ENCODE measurements at places on chromosomes 4 and X.

DNA sequence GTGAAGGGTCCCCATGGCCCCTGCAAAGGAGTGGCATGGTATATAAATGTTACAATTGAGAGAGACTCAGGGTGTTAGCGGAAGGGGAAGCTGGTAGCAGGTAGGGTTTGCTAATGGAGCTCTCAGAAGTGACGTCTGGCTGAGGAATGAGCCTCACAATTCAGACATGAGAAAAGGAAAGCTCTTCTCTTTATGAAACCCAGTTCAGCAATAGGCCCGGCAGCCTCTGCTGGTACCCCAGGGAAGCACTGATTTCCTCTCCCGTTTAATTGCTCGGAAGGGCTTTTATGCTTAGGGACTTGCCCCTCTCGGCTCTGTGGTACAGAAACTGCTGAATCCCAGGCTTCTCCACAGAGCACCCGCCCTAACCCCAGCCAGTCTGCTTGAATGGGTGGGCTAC is 19.4 kb upstream of the AFAP1 start:
- DNase-seq = no peak

DNA sequence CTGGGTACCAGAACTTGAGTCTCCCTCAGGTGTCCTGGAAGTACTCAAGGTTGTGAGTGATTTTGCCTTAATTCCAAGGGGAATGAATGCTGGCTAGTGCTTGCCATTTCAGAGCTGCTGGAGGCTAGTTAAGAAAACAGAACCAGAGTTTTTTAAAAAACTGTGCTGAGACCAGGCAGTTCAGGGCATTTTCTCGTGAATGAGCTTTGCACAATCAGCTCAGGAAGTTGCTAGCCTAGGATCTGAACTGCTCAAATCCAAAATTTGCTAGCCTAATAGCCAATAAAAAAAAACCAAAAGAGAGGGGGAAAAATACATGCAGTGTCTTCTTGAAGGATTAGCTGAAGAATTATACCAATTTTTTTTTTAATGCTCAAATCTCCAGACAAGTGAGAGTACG is 292.7 kb downstream of the FBXW7 start:
- DNase-seq = no peak

GRCh38 chrX:52563105-52563504 is 46.2 kb upstream of the XAGE1B start:
- DNase-seq = no peak

DNA sequence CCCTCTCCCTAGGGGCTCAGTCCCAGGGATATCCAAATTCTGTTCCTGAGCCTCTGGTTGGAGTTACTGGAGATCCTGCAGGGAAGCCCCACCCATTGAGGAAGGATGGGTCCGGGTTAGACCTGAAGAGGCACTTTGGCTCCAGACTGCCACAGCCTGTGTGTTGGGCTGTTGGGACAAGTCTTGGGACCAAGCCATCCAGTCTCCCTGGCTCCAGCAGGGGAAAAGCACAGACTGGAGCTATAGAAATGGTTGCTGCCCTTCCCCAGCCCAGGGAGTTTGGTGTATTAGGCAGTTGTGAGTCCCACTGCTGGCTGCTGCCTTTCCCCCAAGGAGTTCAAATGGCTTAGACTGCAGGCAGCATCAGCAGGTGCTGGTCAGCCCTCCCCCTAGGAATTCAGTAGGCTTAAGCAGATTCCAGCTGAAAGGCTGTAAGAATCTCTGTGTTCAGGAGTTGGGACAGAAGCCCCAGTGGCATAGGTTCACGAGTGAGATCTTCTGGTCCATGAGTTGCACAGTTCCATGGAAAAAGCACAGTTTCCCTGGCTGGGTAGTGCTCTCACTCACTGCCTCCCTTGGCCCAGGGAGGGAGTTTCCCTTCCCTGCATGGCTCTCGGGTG is 344.0 kb upstream of the EPHA5 start:
- no peak for DNase-seq

GRCh38 chr4:172838943-172839342 is 329.7 kb upstream of the GALNT7 start:
- no peak for DNase-seq

- peak; percentile 10 for DNase-seq
Measured at GRCh38 chr4:111854494-111855087, 290.7 kb upstream of the FAM241A start.

GRCh38 chrX:23792861-23793553 is 10.0 kb downstream of the SAT1 start:
- no peak for DNase-seq

- no peak for DNase-seq
Measured at GRCh38 chrX:96538104-96538725, 146.4 kb upstream of the DIAPH2 start.

- no peak for DNase-seq
Measured at GRCh38 chrX:14546190-14546589, 16.9 kb downstream of the GLRA2 start.

- no peak for DNase-seq
Measured at GRCh38 chr4:42412251-42412650, 15.0 kb downstream of the SHISA3 start.

- no peak for DNase-seq
Measured at GRCh38 chr4:56840559-56840958, 19.1 kb upstream of the SPINK2 start.

- DNase-seq = no peak
Measured at GRCh38 chrX:119482481-119483480, 14.5 kb downstream of the SLC25A5 start.

DNA sequence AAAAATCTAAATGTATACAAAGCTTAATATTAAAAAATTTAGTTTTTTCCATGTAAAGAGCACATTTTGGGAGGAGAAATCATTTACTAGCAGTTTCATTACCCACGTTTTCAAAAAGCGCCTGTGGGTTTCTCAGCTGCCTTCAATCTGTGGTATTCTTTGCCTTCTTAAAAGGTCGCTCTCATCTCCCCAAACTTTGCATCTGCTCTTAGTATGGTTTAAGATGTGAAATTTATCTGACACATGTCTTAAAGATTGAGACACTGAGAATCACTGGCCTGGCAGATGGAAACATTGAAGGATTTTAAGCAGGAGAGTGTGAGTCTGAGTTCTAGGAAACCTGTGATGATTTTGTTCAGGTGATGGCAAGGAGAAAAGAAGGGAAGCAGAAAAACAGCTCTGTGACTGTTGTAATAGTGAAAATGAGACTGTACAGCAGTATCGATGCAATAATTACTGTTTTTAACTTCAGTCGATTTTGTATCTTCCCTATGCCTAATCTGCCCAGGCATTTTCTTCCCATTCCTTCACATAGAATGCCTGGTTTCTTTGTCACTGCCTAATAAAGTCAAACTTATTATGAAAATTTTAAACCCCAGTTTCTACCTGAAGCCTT is 75.9 kb downstream of the PAQR3 start:
- DNase-seq = no peak

- DNase-seq = no peak
Measured at GRCh38 chrX:101551380-101551767, 1.0 kb downstream of the ARMCX1 start.

- no peak for DNase-seq
Measured at GRCh38 chr4:125020089-125021034, 294.4 kb upstream of the FAT4 start.

GRCh38 chrX:146454363-146454762 is 355.2 kb upstream of the CXorf51B start:
- no peak for DNase-seq

DNA sequence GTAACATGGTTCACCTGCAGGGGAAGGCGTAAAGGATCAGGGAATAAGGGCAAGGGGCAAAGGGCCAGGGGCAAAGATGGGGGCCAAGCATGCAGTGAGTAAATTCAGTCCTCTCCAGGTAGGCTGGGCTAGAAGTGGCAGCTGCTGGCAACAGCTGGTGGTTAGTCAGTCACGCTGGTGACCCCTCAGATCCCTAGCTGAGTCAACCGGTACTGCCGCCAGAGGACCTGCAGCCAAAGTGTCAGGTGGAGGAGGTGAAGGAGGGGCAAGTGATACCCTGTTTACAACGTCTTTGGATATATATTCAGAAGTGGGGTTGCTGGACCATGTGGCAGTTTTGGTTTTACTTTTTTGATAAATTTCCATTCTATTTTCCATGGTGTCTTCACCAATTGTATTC is 24.6 kb upstream of the NAP1L2 start:
- DNase-seq = no peak

DNA sequence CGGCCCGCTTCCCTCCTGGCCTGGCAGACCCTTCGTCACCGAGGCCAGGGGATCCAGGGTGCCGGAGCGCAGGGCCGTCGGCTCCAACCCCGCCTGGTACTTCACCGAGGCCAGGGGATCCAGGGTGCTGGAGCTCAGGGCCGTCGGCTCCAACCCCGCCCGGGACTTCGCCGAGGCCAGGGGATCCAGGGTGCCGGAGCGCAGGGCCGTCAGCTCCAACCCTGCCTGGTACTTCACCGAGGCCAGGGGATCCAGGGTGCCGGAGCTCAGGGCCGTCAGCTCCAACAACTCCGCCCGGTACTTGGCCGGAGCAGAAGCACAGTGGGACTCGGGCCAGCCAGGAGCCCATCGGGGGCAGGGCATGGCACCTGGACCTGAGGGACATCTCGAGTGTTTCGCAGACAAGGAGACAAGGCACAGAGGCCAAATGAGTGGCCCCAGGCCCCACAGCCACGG is 85.1 kb downstream of the FAM53A start:
- DNase-seq = no peak

- DNase-seq = peak; percentile 30
Measured at GRCh38 chr4:78864405-78865024, 74.7 kb downstream of the PAQR3 start.

- no peak for DNase-seq
Measured at GRCh38 chrX:70470850-70471289, 26.2 kb downstream of the DLG3 start.

DNA sequence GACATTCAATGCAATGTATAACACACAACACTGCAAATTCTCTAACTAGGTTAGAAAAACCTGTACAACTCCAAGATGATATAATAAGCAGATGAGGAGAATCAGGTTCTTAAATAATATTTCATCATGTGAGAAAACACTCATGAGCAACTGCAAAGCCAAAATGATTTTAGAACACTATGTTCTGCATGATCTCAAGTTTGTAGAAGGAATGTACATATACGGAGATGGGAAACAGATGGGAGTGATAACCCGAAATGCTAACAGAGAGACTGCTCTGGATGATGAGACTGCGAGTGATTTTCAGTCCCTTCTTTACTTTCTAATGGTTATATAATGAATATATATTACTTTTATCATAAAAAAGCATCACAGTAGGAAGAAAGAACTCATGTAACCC is 80.9 kb downstream of the PCYT1B start:
- no peak for DNase-seq

- no peak for DNase-seq
Measured at GRCh38 chr4:90124276-90124675, 2.9 kb upstream of the CCSER1 start.

- DNase-seq = no peak
Measured at GRCh38 chr4:101141230-101141629, 206.1 kb downstream of the PPP3CA start.

- no peak for DNase-seq
Measured at GRCh38 chrX:101602077-101602476, 15.7 kb downstream of the ARMCX6 start.

DNA sequence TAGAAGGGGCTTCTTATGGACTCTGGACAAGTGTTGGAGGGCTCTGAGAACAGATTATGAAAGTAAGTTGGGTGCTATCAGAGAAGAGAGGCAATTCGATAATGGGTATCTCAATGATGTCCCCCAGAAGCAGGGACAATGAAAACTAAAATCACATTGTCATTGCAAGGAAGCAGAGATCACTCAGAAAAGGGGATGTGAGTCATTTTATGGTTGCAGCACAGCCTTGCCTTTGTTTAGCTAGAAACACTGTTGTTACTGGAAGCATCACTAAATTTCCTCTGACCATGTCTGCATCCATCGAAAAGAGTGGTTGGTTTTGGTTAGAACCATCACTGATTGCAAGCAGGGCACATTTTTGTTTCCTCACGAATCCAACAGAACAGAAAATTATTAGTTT is 246.8 kb upstream of the NWD2 start:
- DNase-seq = no peak

GRCh38 chr4:87088186-87088585 is 132.2 kb downstream of the KLHL8 start:
- DNase-seq = no peak

DNA sequence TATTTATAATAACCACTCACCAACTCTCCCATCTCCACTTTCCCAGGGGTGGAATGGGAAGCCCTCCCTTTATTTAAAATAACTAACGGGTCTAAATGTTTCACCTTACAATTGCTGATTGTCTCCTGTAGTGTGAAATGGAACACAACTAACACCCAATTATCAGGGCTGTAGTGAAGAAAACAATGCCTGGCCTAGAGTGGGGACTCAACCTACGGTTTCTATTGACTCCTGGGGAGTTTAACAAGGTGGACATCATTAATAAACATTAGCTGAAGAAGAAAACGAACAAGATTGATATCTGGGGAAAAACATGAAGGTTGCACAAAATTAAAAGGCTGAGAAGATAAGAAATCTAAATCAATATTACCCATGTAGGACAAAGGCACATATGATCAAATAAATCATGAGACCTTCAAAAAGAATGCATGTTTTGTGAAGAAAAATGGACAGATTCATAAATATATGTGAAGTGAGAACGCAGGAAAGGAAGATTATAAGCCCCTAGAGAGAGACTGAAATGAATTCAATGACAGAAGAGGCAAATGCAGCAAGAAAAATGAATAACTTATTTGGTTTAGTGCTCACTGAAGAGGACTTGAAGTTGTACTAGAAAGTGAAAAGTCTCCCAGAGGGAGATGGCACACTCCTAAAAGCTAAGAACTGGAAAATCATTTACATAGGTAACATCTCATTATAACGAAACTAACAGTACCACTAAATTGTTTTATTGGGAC is 593.0 kb upstream of the AADAT start:
- no peak for DNase-seq

GRCh38 chr4:96471956-96472867 is 632.3 kb downstream of the PDHA2 start:
- DNase-seq = no peak

DNA sequence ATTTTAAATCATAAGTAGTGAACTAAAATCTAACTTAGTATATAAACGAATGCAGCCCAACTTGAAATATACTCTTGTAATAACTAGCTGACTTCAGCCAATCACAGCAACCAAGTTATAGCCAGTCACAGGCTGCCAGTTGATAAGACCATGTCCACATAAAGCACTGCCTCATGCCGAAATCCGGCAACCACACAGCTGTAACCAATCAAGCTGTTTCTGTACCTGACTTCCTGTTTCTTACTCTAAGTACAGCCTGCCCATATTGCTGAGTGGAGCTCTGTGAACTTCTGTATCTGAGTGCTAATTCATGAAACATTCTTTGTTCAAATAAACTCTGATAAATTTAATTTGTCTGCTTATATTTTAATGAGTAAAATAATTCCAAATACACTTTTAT is 805.3 kb upstream of the EPHA5 start:
- DNase-seq = peak; percentile 14

GRCh38 chr4:74640111-74640903 is 154.0 kb downstream of the BTC start:
- no peak for DNase-seq

- no peak for DNase-seq
Measured at GRCh38 chrX:74090049-74090448, 213.9 kb upstream of the ZCCHC13 start.

- DNase-seq = no peak
Measured at GRCh38 chr4:498328-498904, 540 bp downstream of the ZNF721 start.

- DNase-seq = no peak
Measured at GRCh38 chr4:153758136-153758535, 1.7 kb downstream of the RNF175 start.

GRCh38 chr4:64715741-64716140 is 306.5 kb upstream of the TECRL start:
- no peak for DNase-seq
